ENCODE measurements at places on chromosomes 16 and 17. TPM values are rescaled to one million over a fixed set of nuclear protein-coding genes. Genes with fewer than 3 reads are reported as not detected.

GRCh38 chr16:76654088-76654820, 377.1 kb downstream of the CNTNAP4 start:
- DNase-seq: no peak

DNA sequence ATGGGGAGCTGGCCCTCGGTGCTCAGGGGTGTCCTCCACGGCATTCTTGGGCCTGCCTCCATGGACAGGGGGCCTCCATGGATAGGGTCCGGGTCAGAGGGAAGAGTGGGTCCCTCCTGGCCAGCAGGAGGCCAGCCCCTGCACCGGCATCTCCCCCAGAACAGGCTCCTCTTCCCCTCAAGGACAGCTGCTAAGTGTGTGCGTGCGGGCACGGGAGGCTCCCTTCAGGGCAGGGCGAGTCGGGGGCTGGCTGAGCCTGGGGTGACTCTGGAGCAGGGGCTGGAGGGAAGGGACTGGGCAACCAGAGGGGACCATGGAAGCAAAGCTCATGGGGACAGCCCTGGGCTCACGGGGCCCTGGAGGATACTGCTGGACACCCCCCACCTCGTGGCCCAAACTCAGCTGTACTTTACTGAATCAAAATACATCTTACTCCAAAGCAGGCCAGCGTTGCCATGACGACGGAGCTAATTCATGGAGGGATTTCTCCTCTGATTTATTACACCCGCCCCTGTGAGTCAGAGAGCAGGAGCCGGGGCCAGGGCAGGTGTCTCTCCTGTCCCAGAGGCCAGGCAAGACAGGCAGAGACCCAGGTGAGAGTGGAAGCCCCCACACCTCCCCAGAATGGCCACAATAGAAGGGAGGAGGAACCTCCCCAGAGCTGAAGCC, 2.1 kb downstream of the CASKIN1 start:
- no peak for DNase-seq

DNA sequence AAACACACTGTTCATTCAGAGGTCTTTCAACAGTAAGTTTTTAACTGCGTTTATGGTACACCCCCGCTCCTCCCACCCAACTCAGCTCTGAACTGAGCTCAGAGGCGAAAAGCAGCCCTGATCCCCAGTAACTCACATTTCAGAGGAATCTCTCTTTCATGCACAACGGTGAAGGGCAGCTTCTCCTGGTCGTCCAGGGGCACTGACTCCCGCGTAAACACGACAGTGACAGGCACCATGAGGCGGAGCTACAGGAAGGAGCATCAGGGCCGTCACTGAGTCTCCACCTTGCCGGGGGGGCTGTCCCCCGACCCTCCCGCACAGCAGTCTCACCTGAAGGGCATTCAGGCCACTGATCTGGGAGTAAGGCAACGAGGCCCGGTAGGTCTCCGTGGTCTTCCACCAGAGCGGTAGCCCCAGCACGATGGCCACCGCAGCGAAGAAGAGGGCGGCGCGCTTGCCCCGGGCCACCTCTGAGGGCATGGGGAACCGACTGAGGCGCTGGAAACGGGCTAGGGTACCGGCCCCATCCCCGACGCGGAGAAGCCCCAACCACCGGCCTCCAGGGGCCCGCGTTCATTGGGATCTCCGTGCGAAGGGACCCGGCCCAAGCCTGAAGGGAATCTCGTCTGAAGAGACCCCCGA, 486 bp downstream of the PIGS start:
- peak; percentile 36 for DNase-seq

DNA sequence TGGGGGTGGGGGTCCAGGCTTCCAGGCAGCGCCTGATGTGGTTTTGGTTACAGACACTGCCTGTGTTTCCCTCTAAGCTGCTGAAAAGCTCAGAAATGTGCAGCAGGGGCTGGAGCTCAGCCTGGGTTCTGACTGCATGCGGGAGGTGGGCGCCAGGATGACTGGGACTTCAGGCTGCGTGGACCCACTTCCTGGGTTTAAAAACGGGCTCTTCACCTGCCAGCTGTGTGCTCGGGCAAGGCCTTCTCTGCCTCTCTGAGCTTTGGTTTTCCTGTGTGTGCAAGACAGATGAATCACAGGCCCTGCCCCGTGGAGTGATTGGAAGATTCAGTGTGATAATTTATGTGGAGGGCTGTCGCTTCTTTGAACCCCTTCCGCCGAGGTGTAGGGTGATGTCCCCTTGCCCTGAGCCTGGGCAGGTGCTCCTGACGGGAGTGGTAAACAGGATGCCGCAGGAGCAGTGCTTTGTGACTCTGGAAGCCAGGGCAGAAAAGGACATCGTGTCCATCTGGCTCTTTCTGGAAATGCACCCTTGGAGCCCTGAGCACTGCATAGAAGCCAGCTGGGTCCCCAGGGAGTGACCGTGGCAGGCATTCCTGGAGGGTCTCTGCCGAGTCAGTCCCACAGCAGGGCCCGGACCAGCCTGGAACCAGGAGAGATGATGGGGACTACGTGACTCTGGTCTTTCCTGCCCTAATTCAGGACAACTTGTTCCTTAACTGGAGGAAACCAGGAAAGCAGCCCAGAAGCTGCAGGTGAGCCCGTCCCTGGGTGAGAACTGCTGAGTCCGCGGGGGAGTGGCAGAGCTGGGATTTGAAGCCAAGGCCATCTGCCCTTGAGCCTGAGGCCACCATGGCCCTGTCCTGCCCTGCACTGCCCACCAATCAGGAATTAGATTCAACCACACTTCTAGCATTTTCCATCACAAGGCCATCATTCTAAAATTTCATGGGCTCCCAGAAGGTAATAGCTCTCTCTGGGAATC, 28.5 kb upstream of the SLC7A5 start:
- DNase-seq: no peak

- DNase-seq: no peak
These were observed 10.4 kb upstream of the CUEDC1 start for GRCh38 chr17:57965521-57966160.

GRCh38 chr16:66902648-66903543, 15.8 kb downstream of the CDH16 start:
- DNase-seq: no peak

DNA sequence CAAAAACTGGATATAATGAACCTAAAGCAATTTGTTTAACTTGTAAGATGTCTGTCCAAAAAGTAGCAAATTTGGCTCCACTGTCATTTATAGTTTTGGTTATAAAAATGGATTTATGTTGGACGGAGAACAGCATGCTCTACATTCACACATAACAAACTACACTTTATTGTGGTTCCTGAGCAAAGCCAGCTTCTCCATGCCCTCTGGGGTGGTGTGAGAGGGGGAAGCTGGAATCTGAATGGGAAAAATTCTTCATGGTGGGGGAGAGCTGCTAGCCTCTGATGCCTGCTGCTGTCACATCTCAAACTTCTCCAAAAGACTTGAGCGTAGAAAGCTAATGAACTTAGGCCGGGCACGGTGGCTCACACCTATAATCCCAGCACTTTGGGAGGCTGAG, 9.8 kb upstream of the METTL9 start:
- DNase-seq: no peak

DNA sequence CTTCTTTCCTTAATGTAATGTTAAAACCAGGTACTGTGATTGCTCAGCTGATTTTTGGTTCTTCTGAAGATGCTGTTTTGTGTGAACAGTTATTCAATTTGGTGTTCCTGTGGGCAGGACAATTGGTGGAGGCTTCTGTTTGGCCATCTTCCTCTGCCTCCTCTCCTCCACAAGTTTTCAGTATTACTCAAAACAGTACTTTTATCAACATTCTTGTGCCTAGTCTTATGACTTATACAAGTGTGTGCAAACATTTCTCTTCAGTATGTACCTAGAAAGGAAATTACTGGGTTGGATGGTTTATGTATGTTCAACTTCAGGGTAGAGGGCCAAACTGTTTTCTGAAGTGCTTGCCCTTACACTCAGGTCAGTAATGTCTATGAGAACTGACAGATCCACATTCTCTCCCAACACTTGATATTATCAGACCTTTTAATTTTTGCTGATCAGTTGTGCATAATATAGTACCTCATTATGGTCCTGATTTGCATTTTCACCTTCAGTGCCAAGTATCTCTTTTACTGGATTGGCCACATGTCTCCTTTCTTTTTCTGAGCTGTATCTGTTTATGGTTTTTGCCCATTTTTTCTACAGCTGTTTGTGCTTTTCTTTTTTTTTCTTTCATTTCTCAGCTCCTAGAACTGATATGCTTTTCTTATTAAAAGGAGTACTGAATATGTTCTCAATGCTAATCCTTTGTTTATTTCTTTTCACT, 50.9 kb downstream of the ERCC4 start:
- no peak for DNase-seq

GRCh38 chr17:28878981-28879380, 18.6 kb downstream of the FLOT2 start:
- DNase-seq: no peak

- peak; percentile 52 for DNase-seq
These were observed 4.8 kb downstream of the GSG1L2 start for GRCh38 chr17:9817086-9817485.

GRCh38 chr16:67760206-67760955, 41.3 kb upstream of the GFOD2 start:
- no peak for DNase-seq

GRCh38 chr16:26987597-26988010, 79.1 kb upstream of the C16orf82 start:
- DNase-seq: no peak

GRCh38 chr17:44314524-44314868, 6.1 kb downstream of the RUNDC3A start:
- DNase-seq: no peak

DNA sequence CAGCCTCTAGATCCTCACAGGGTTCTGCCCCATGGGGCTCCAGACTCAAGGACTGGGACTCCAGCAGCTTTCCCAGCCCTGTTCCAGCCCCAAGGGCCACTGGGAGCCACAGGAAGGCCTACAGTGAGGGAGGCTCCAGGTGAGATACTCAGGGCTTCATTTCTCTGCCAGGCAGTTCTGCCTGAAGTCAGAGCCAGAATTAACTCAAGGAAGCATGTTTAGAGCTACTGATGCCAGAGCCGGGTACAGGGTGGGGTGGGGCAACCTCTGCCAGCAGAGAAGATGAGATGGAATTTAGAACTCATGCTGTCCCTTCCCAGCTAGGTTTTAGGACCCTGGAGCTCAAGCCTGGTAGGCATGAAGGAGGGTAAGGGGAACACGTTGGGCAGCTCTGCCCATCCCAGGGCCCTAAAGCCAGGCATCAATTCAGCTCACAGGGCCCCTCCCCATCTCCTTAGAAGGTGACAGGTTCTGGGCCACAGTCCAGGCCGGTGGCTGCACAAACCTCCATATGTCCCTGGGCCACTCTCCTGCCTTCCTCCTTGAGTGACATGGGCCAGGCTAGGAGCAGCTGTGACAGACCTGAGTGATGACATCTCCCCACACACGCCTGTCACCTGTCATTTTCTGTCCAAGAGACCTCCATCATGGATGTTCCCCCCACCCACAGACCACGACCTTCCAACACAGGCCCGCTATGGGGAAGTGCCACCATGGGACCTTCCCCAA, 24.5 kb upstream of the SPPL2C start:
- DNase-seq: no peak

DNA sequence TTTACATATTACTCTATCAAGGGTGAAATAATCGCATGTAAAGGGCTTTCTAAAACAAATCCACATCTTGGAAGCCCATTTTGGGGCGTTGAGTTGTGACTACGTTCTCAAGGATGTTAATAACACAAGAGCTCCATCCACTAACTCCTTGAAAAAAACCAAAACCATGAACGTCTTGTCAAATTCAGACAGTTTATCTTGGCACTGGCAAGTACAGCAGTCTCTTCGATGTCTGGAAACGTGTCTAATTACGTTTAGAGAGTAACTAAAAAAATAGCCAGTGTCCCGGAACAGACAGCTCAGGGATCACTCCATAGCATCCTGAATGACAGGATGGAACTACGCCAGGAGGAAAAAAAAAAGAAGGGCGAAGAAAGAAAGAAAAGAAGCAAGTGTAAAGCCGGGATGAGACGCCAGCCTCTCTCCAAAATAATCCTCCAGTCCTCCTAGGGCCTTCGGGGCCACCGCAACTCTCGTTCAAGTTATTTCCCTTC, 954 bp downstream of the MYO1D start:
- no peak for DNase-seq

Gene ASB16
- not detected for total RNA-seq

Gene KDM6B
- 191 TPM for total RNA-seq

DNA sequence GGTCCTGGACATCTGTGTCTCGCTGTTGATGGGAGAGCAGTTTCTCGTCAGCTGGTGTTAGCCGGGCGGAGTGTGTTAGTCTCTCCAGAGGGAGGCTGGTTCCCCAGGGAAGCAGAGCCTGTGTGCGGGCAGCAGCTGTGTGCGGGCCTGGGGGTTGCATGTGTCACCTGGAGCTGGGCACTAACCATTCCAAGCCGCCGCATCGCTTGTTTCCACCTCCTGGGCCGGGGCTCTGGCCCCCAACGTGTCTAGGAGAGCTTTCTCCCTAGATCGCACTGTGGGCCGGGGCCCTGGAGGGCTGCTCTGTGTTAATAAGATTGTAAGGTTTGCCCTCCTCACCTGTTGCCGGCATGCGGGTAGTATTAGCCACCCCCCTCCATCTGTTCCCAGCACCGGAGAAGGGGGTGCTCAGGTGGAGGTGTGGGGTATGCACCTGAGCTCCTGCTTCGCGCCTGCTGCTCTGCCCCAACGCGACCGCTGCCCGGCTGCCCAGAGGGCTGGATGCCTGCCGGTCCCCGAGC, 17.9 kb downstream of the GAA start:
- peak; percentile 88 for DNase-seq

GRCh38 chr16:945271-946047, 25.3 kb downstream of the LMF1 start:
- no peak for DNase-seq

Gene NPB
- 0.96 TPM for total RNA-seq

Gene GNG13
- not detected for total RNA-seq

GRCh38 chr17:67107171-67107570, 62.8 kb downstream of the CACNG1 start:
- no peak for DNase-seq

- no peak for DNase-seq
These were observed 1.5 kb upstream of the CMIP start for GRCh38 chr16:81442916-81443687.

- DNase-seq: no peak
These were observed 70.3 kb upstream of the MMP2 start for GRCh38 chr16:55408661-55409060.
